ENCODE measurements at places on chromosomes 5 and 9.

- no peak for DNase-seq
Observed at GRCh38 chr5:44246986-44247385, 142.2 kb downstream of the FGF10 start.

DNA sequence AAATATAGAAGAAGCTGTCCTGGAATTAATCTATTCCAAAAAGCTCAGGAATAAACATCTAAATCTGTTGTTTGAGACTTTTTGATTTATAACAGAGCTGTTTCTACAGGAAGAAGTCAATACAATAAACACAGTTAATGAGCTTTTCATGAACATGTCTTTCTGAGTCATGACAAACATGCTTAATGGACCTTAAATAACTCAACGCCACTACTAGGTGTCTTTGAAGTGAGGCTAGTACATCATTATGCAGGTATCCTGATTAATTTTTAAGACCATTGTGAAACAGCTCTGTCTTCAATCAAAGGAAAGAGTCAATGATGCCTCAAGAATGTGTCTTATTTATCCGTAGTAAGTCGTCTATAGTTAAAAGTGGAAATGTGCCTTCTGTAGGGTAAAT is 131.6 kb downstream of the GABRB2 start:
- DNase-seq: no peak

DNA sequence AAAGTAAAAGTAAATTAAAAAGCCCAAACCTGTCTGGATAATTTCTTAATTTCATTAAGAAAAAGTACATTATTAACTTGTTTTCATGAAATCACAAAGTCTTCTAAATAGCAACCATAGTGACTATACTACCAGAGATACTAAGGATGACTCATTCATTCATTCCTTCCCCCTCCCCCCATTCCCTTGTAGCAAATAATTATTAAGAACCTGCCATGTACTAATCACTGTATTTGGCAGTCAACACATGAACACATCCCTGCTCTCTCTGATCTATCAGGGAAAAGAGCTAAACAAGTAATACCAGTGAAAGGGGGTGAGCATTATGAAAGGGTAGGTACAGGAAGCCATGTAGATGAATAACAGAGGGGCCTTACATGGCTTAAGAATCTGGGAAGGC is 203.9 kb downstream of the CWC27 start:
- no peak for DNase-seq

- no peak for DNase-seq
Observed at GRCh38 chr5:180157866-180158265, 51.1 kb downstream of the RASGEF1C start.

GRCh38 chr9:108160706-108161355 is 671.3 kb upstream of the KLF4 start:
- DNase-seq: no peak

DNA sequence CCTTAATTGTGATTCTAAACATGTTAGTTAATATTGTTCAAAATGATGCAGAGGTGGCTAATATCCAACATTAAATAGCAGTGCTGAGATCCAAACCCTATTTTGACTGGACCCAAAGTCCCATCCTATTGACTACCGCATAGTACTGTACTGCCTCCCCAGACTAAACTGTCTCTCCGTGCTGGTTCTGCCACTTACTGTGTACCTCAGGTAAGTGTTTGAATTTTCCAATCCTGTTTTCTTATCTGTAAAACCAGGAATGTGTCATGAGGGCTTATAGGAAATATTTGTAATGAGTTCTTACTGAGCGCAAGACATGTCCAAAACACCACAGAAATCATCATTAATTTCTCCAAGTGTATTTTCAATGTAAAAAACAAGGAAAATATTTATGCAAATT is 209.2 kb upstream of the CD180 start:
- DNase-seq: no peak

- DNase-seq: no peak
Observed at GRCh38 chr5:82387001-82387818, 109.1 kb upstream of the RPS23 start.

DNA sequence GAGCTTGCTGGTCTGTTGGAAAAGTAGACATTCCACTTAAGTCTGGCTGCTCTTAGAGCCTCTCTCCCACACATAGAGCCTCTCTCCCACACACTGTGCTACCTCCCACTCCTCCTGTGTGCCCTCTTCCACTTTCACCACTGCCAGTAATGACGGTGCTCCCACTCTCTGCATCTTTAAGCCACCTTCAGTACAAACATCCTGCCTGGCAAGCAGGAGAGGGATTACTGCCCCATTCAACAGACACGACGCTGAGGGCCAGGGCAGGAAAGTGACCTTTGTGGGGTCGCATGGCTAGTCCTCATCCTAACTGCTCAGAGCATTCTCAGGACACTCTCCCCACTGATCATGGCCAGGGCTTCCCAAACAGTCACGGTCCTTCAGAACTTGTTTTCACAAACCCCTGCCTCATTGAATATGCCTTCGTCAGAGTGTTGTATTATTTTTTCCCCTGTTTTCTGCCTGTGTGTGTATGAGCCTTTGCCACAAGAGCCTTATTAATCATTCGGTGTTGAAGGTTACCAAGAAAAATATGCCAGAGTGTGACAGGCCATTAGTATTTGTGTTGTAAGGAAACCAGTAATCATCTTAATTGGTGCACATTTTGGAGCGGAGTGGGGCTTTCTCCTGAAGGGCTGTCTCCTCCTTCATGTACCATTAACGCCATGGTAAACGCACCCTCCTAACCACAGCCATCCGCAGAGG is 87.1 kb upstream of the SAP30L start:
- peak; percentile 83 for DNase-seq

DNA sequence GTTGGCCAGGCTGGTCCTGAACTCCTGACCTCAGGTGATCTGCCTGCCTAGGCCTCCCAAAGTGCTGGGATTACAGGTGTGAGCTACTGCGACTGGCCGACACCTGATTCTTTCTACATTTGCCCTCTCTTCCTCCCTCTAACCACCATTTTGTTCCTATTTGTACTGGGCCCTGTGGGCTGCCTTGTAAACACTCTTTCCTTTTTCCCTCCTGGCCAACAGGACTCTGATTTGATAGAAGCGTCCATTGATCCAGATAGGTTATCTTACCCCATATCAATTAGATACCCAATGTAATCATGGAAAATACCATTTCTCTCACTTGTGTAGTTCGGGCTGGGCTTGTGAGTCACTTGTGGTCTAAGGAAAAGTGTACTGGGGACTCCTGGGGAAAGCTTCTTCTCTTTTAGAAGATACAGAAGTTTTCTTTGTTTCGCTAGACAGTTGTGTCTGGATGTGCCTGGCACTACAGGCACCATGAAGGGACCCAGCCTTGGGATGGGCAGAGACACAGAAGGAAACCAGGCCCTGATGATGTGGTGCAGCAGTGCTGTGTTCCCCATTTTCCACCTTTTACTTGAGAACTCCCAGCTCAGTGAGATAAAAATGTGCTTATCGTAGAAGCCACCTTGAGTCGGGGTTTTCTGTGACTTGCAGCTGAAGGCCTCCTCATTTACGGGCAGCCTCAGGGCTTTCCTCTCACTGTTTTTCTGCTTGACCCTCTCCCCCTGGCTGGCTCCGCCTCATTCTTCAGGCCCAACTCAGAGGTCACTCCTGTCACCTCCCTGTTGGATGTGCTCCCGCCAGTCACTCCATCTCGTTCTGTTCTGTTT is 32.8 kb upstream of the CPEB4 start:
- DNase-seq: no peak

DNA sequence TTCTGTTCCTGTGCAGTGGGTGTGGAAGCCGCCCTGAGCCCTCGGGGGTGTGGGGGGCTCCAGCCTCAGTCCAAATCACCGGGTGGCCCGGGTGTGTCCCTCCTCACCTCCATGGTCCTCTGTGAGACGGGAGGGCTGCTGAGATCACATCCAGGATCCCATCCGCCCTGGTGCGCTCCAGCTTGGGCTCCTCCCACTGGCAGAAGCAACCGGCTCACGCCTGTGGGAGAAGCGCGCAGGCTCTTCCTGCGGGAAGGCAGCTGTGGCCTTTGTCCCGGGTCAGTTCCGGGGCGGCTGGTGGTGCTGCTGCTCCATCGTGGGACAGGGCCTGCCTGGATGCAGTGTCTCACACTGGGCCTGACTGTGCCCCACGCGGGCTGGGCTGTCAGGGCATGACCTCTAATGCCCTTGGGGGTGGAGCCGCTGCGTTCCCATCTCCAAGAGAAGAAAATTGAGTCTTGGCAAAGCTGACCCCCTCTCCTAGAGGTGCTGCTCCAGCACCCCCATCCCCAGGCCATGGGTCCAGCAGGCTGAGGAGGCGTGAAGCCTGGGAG is 18.5 kb downstream of the OLFM1 start:
- no peak for DNase-seq

- DNase-seq: no peak
Observed at GRCh38 chr5:359301-359897, 37.9 kb downstream of the AHRR start.

DNA sequence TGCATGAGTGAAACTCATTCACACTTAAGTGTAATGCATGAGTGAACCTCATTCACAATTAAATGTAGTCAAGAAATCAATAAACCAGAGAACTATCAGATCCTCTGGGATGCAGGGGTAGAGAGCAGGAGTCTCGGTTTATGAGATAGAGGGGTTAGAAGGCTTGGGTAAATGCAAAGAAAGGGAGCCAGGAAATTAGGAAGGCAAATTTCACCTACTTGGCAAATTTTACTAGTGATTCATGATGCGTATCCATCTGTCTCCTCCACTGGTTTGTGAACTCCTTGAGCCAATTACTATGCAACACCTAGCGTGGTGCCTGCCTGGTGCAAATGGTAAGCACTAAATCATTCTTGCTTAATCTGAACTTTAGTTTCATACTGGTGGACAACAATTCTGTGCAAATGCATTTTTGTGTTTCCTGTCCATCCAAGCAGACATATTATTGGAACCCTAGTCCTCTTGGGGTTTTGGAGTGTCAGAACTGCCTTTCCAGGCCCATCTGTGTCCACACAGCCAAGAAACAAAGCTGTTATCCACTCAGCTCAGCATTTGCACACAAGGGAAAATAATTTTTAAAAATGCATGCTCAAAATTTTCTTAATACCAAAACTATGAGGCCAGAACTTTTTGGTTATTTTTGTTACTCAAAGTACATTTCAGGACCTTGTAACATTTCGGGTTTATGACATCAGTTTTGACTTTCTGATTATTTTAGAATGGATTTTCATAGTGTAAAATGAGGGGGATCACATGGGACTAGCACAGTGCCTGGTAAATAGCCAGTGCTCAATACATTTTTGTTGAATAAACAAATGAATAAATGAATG is 5.2 kb downstream of the HAPLN1 start:
- DNase-seq: no peak

DNA sequence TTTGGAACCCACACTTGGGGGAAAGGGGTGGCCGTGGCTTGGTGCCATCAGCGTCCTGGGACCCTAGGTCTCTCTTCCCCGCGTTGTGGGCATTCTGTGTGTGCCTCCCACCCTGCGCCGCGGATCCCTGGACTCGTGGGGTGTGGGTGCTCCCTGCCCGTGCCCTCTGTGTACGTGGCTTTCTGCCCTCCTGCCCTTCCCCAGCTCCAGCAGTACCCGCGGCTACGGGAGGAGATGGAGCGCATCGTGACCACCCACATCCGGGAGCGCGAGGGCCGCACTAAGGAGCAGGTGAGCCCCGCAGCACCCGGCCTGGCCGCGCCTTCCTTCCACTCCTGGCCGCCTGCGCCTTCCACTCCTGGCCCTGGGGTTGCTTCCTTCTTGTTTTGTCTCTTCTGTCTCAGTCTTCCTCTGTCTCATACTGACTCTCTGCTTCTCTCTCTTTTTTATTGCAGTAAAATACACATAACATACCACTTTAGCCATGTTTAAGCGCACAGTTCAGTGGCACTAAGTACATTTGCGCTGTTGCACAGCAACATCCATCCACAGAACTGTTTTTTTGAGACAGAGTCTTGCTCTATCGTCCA is 30.7 kb downstream of the DNM1 start:
- DNase-seq: no peak

Data from NCI-H1436 treated with DMSO at 0.1 percent for 48 hours (cell line).